Thyroid gland (tissue), 4 donors: ENCODE measurements at places on chromosomes 1 and 21. TPM values are rescaled to one million over a fixed set of nuclear protein-coding genes. Genes with fewer than 3 reads are reported as not detected.

LHX8 gene
- total RNA-seq = not detected

ITLN2 gene
- not detected for total RNA-seq

DNA sequence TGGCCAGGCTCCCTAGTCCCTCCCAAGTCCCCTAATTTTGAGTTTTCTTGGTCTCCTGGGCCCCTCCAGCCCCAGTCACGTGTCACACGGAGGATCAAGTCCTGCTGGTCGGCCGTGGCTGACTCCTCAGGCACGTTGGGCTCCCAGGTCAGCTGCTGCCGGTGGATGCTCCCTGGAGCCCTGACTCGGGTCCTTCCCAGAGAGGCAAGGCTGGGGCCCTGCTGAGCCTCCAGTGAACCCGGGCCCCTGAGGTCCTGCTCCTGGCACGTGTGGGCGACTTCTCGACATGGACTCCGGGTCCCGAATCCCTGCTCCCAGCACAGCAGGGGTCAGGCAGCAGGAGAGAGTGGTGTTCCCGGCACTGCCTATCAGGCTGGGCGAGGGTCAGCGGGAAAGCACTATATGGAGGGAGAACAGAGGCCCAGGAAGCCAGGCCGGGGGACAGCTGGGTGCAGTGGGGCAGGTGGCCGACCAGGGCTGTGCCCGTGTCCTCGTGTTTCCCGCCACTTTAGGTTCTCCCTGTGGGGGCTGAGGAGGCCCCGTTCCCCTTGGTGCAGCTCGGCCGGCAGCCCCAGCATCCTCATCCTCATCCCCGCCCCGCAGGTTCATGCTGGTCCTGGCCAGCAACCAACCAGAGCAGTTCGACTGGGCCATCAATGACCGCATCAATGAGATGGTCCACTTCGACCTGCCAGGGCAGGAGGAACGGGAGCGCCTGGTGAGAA, 13.2 kb downstream of the TMEM240 start:
- no peak for DNase-seq
- no peak overlapping the region for H3K4me3 ChIP-seq
- H3K27ac ChIP-seq = no peak overlapping the region
- peaks cover 5% of the 10 kb centered on the region for H3K36me3 ChIP-seq
- no peaks in the 10 kb centered on the region for H3K4me1 ChIP-seq

GRCh38 chr1:215083383-215083961, 935 bp downstream of the KCNK2 start:
- DNase-seq = peak; percentile 65
- H3K4me3 ChIP-seq = peak overlapping the region; percentile 2
- H3K36me3 ChIP-seq = no peaks in the 10 kb centered on the region
- H3K27ac ChIP-seq = no peak overlapping the region
- no peaks in the 10 kb centered on the region for H3K27me3 ChIP-seq
- peaks cover 14% of the 10 kb centered on the region for H3K4me1 ChIP-seq

DNA sequence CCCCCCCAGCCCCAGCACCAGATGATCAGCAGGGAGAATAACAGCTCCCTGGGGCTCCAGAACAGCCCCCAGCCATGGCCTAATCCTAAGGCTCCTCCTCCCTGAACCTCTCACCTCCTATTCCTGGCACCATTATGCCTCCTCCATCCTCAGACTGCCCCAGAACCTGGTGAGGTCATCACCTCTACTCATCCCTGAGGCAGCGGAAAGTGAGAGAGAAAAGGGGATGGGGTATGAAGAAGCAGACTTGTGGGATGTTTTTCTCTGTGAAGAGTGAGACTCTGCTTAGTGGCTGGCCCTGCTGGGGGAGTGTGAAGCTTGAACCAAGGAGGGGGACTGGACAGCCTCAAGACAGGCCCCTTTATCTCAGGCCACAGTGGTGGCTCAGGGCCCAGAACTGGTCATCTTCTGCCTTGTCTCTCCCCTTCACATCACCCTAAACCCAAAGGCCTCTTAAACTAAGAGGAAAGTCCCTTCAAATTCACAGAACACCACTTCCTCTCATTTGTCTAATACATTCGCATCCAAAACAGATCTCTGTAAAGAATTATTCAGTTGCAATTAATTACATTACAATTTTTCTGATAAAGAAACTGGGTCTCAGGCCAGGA, 2.2 kb upstream of the PPM1J start:
- no peaks in the 10 kb centered on the region for H3K27me3 ChIP-seq
- H3K4me3 ChIP-seq = no peak overlapping the region
- H3K27ac ChIP-seq = no peak overlapping the region
- no peak for DNase-seq
- H3K36me3 ChIP-seq = no peaks in the 10 kb centered on the region
- H3K4me1 ChIP-seq = peaks cover 25% of the 10 kb centered on the region
